ENCODE measurements at places on chromosomes 11 and 22. TPM values are rescaled to one million over a fixed set of nuclear protein-coding genes. Genes with fewer than 3 reads are reported as not detected.

Gene NPTXR
- total RNA-seq, result 32.6 TPM

Gene DCPS
- total RNA-seq, result 34.8 TPM

Gene ADM2
- total RNA-seq, result 3.9 TPM

Gene ACAT1
- total RNA-seq, result 97.5 TPM

Gene NOX4
- total RNA-seq, result not detected

Gene HEPHL1
- total RNA-seq, result not detected

Gene SOX6
- total RNA-seq, result 0.21 TPM

Gene OR2AG2
- 0.18 TPM for total RNA-seq

Gene DUSP8
- 5.5 TPM for total RNA-seq

Gene RAB3IL1
- total RNA-seq, result 8.9 TPM

- H3K36me3 ChIP-seq, result no peaks in the 10 kb centered on the region
- H3K4me3 ChIP-seq, result no peak overlapping the region
- DNase-seq, result no peak
- no peak overlapping the region for H3K27ac ChIP-seq
- no peaks in the 10 kb centered on the region for H3K27me3 ChIP-seq
Observed at GRCh38 chr11:7964261-7964660, 986 bp downstream of the NLRP10 start.

DNA sequence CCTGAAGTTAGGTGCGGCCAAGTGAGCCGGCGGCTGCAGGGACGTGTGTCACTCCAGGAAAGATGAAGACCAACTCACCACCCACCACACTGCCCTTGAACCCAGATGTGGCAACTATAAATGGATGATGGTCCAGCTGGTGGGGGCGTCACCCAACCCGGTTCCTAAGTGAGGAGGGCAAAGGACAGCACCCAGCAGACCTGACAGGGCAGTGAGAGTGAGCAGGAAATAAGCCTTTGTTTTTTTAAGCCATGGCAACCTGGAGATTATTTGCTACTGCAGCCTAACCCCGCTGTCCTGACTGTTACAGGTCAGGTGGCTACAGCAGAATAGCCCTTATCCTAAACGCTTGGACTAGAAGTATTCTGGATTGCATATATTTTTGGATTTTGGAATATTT, 228.9 kb downstream of the CTTN start:
- H3K27ac ChIP-seq, result no peak overlapping the region
- H3K27me3 ChIP-seq, result peaks cover 2% of the 10 kb centered on the region
- DNase-seq, result no peak

- no peak overlapping the region for H3K4me3 ChIP-seq
- H3K4me1 ChIP-seq, result no peaks in the 10 kb centered on the region
- no peak overlapping the region for H3K27ac ChIP-seq
- DNase-seq, result no peak
- H3K27me3 ChIP-seq, result no peaks in the 10 kb centered on the region
- no peaks in the 10 kb centered on the region for H3K36me3 ChIP-seq
Observed at GRCh38 chr11:89521294-89521693, 30.1 kb upstream of the NOX4 start.

DNA sequence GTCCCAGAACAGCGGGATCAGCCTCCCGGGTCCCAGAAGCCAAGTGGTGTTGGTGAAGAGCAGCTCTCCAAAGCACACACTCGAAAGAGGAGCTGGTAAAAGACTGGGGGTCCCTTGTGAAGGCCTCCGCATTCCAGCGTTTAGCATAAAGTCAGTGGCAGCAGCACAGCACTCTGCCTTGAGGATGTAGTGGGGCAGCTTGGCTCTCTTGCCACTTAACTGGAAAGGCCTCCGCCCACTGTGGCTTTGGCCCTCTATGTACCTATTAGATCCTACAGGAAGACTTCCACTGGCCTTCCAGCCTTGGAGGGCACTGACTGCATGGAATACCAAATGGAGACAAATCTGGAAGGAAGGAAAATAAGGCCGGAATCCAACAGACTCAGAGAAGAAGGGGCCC, 1455.3 kb downstream of the BRD1 start:
- no peaks in the 10 kb centered on the region for H3K27me3 ChIP-seq
- no peak for DNase-seq
- no peaks in the 10 kb centered on the region for H3K4me1 ChIP-seq
- H3K4me3 ChIP-seq, result no peak overlapping the region

GRCh38 chr22:37358917-37359316, 68.4 kb downstream of the ELFN2 start:
- no peaks in the 10 kb centered on the region for H3K27me3 ChIP-seq
- H3K27ac ChIP-seq, result no peak overlapping the region
- H3K4me3 ChIP-seq, result no peak overlapping the region
- no peak for DNase-seq
- no peaks in the 10 kb centered on the region for H3K4me1 ChIP-seq

DNA sequence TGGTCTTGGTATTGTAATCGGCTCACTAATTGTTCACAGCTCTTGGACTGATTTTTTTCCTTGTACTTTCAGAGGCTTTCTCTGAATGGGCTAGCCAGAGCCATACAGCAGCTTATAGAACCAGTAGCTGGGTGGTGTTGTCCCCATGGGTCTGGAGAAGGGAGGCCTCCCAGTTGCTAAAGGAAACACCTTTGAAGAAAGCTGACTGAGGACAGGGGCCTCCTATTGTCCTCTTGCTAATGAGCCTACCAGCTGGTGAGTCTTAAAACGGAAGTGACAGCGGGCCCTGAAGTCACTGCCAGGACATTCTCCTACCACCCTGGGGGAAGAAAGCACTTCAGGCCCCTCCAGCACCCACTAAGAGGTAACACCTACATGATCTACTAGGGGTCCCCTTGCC, 9.9 kb downstream of the FADS3 start:
- H3K27me3 ChIP-seq, result no peaks in the 10 kb centered on the region

- no peaks in the 10 kb centered on the region for H3K36me3 ChIP-seq
- DNase-seq, result no peak
- no peak overlapping the region for H3K27ac ChIP-seq
- H3K4me1 ChIP-seq, result no peaks in the 10 kb centered on the region
- no peaks in the 10 kb centered on the region for H3K27me3 ChIP-seq
- no peak overlapping the region for H3K4me3 ChIP-seq
Observed at GRCh38 chr22:20440637-20441591, 3.3 kb upstream of the SCARF2 start.

- H3K36me3 ChIP-seq, result no peaks in the 10 kb centered on the region
- no peak overlapping the region for H3K27ac ChIP-seq
- no peaks in the 10 kb centered on the region for H3K4me1 ChIP-seq
- H3K4me3 ChIP-seq, result no peak overlapping the region
Observed at GRCh38 chr22:46846150-46846831, 83.8 kb downstream of the TBC1D22A start.

DNA sequence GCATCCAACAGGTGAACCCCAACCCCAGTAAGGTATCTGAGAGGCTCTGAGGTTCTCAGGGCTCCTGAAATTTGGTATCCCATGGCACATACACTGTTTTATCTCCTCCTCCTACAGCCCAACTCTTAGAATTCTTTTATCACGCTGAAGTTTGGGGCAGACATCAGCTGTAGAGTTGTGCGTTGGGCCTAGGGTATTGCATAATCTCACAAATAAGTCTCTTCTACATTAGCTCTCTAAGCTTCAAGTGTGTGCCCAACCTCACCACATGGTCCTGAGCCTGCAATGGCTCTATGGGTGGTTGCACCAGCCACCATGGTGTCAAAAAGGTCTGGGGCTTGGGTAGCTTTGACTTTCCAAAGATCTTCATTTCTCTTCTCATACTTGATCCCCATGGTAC, 603.0 kb downstream of the BUD13 start:
- no peaks in the 10 kb centered on the region for H3K4me1 ChIP-seq
- no peak for DNase-seq
- no peaks in the 10 kb centered on the region for H3K36me3 ChIP-seq
- no peak overlapping the region for H3K4me3 ChIP-seq

Measured in Panc1 (cell line).